Tongue (tissue), 3 donors: ENCODE measurements at places on chromosomes 2 and 18.

DNA sequence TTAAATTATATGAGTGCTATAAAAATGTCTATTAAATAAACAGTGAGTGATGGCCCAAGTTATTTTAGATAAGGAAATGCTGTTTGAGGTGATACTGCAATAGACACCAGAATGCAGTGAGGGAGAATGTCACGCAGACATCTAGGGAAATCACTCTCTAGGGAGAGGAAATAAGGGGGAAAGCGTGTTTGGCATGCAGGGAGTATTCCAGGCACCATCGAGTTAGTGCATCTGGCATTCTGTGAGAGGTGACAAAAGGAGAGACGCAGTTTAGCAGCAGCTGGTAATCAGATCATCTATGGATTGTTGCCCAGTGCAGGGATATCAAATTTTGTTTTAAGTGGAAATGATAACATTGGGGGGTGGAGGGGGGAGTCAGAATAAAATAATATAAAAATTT is 175.4 kb upstream of the NETO1 start:
- DNase-seq, result peak; percentile 12

DNA sequence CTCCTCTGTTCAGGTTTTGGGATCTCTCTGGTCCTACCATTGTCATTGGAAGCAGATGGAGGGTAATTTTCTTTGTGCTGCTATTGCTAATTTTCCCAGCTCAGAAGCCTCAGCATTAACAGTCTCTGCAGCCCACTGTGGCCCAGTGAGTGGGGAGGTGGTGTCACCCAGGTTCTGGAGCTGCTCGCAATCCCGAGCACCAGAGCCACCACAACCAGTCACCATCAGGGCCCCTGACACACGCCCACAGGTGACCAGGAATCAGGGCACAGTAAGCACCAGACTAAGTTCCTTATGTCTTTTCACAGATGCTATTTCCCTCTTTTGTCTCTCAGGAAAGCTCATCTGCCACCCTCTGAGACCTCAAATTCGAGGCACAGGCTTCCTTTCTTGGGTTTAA is 87.9 kb downstream of the SEPTIN10 start:
- DNase-seq, result no peak

DNA sequence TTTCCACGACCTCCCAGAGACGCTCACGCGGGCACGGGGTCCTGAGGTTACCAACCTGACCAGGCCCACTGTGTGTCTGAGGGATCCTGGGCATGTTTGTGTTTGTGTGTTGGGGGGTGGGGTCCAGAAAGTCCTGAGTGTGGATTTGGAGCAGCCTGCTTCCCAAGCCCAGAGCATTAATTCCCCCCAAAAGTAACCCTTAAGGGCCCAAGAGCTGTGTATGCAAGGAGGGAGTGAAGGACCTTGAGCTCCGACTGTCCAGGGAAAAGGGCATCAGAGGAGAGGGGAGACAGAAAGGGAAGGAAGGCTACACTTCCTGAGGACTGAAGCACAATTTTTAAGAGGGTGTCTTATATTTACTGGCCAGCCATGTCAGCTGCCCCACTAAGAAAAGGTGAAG is 5.2 kb upstream of the SIX3 start:
- DNase-seq, result no peak

DNA sequence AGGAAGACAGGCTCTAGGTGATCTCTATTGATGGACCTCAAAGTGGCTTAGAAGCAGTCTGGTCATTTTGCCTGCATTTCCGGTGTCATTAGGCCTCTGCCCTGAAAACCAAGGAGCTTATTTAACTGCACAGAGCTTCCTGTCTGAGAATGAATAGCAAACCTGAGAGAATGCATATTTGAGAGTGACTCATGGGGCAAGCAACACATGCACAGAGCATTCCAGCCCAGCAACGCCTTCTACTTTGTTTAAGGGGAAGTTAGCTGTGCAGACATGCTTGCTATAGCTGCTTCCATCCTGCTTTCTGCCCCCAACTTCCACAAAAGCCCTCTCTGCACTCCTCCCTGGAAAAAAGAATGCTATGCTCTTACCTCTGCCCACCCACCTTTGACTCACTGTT is 232.8 kb downstream of the GRB14 start:
- no peak for DNase-seq

DNA sequence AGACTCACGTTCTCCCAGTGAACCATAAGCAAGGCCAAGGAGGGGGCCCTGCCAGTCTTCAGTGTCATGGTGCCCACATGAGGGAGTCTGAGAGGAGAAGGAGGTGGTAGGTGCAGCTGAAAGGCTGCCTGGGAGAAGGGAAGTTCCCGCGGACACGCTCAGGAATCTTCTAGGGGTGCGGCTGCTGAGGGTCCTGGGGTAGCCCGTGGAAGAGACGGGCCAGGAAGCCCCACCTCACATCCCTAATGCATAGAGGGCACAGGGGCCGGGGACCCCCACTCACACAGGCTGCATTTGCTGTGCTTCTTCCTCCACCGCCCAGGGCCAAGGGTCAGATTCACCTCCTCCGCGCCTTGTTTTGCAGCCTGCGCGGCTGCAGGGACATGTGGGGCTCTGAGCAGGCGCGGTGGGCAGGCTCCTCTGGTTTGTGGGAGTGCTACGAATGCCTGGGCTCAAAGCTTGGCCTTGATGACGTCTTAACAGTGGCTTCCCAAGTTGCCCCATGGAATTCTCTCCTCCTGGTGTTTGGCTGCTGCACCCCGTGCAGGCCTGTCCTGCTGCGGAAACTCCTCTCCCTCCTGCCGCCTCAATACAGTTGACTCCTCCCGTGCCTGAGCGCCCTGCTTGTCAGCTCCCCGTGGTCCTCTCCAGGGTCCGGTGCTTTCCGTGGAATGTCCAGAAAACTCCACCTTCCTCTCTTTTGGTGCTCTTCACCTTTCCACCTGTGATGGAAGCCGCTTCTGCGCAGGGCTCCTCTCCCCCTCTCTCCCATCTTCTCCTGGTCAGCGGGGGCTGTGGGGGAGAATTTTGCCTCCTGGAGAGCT is 95.7 kb downstream of the VAPA start:
- DNase-seq, result no peak

DNA sequence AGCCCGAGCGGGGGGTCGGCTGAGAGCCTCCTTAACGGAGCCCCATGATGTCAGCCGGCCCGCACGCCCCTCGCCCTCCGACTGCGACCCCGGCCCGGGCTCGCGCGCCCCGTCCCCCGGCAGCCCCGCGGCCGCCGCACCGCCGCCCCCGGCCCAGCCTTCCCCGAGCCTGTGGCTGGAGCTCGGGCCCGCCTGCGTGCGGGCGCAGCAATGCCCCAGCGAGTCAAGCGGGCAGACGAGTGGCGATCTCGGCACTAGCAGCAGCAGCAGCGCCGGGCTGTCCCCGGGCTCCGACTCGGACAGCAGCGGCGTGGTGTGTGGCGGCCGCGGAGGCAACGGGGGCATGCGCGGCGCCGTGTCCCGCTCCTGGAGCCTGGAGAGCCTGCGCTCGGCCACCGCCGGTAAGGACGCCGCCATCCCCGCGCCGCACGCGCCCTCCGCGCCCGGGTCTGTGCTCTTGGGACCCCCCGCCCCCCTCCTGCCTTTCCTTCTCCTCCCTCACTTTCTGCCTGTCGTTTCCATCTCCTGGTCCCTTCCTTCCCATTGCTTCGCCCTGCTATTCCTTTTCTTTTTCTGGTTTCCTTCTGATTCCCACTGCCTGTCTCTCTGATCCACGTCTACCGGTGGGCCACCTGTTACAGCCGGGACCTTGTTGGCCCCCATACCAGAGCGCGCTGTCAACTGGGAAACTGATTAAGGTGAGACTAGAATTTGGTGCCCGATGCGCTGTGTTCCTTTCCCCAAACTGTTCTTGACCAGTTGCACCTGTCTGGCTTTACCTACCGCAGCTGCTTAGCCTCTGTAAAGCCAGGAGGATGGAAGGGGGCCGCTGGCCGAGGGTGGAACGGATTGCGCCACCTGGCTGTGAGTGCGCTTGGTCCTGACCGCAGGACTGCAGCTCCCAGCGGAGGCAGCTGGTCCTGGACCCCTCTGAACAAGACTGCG is 127.4 kb downstream of the ARHGEF4 start:
- DNase-seq, result peak; percentile 28

GRCh38 chr2:118386641-118387302 is 298.5 kb downstream of the INSIG2 start:
- no peak for DNase-seq

GRCh38 chr2:159589286-159589685 is 27.1 kb downstream of the BAZ2B start:
- DNase-seq, result no peak

DNA sequence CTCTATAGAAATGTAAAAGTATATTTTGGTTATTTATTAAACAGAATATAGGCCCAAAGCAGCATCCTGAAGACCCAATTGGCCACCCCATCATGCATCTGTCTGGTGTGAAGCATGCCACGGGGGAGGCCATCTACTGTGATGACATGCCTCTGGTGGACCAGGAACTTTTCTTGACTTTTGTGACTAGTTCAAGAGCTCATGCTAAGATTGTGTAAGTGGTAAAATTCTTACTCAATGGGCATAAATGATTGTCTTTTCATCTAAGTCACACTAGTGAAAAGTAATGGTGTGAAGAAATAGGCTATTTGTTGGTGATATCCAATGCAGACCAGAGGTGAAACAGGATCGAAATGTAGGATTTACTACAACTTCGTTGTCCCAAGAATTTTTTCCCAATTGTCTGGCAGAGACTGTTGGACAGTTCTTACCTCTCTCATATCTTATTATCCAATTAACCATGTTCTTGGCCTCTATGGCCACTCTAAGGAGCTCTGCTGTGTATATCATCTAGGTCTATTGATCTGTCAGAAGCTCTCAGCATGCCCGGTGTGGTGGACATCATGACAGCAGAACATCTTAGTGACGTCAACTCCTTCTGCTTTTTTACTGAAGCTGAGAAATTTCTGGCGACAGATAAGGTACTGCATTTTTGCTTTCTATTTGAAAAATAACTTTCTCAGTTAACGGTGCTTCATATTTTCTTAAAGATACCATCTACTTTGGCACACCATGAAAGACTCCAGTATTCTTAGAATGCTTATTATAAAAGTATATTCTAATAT is 35.0 kb downstream of the AOX1 start:
- DNase-seq, result no peak

GRCh38 chr2:31312898-31313297 is 78.9 kb downstream of the EHD3 start:
- no peak for DNase-seq

GRCh38 chr2:55949211-55949610 is 25.6 kb upstream of the EFEMP1 start:
- no peak for DNase-seq

DNA sequence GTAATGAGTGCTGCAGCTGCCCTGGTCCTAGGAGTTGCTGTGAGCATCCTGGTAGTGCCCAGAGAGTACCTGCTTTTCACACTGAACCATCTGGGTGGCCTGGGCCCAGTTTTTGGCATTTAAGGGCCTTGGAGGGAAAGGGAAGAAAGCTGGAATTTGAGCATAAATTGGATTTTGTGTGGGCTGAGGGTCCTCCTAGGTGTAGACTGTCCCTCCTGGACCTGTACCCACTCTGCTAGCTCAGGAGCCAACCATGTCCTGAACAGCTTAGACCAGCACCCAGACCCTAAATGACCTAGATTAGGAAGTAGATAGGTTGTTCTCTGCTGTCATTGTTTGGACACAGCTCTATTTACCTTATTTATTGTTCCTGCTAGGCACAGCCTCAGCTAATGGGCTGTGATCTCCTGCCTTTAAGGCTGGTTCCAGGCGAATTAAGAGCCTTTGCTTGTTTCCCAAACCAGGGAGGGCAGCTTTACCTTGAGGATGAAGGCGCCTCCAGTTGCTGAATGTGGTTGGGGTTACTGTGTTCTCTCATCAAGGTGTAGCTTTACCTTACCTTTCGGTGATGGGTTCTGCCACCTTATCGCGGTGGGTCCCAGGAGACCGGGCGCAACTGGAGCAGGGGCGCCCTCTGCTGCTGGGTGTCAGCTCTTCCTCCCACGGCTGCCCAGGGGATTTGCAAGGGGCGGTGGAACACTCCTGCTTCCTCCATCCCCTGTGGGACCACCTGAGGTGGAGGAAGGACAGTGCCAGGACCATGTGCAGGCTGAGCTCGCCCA is 34.4 kb downstream of the ITGA6 start:
- peak; percentile 56 for DNase-seq

DNA sequence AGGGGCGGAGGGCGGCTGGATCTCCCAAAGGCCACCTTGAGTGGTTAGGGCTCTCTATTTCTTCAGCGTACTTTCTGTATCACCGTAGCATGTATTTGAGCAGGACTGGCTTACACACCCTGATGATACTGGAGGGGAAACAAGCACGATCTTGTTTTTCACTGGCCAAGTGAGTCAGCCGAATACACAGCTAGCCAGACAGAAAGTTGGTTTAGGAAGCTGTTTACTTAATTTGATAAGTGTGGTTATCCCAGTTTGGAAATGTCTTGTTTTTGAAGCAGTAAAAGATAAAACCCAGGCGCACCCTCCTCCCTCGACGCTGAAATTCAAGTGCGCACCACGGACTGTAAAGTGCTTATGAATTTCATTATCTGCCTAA is 582 bp downstream of the RIOK3 start:
- peak; percentile 36 for DNase-seq

- no peak for DNase-seq
These were observed 9.8 kb downstream of the SLC4A3 start for GRCh38 chr2:219636941-219637841.

DNA sequence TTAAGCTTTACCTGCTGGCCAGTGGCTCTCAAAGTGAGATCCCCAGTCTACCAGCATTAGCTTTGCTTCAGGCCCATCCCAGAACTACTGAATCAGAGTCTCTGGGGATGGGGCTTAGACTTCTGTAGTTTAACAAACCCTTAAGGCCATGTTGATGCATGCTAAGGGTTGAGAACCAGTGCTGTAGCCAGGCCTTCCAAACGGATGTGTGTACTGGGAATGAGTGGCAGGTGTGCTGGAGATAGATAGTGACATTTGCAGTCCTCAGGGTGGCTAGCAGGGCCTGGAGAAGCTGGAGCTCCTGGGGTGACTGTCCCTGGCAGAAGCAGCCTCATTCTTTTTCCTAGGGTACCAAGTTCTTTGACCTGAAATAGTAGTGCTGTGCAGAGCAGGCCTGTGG is 148.5 kb downstream of the PPP1R1C start:
- no peak for DNase-seq

DNA sequence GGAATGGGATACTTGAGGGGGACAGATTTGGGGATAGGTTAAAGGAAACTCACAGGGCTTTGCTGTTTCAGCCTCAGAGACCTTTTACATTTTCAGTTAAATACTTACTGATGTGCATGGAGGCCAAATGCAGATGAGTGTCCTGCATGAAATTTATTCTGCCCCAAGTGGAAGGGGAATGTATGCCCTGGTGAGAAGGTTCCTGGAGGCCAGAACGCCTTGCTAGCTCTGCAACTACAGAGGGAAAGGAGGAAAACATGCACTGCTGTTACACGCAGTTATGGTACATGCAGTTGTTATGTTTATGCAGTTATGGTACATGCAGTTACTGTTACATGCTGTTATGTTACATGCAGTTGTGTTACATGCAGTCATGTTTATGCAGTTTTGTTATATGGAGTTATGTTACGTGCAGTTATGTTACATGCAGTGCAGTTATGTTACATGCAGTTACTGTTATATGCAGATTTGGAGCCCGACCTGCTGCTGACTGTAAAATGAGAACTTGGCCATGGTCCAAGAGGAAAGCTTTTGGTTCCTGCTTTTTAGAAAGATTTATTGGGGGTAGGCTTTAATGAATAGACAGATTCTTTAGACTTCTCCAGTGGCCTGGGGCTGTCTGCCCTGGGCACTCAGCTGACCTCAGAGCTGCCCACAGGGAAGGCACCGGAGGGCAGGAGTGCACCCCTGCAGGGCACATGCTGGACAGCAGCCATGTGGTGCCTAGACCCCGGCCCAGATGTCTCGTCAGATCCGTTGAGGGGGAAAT is 84.1 kb downstream of the LDLRAD4 start:
- peak; percentile 79 for DNase-seq
